ENCODE measurements at places on chromosomes 16 and 17.

DNA sequence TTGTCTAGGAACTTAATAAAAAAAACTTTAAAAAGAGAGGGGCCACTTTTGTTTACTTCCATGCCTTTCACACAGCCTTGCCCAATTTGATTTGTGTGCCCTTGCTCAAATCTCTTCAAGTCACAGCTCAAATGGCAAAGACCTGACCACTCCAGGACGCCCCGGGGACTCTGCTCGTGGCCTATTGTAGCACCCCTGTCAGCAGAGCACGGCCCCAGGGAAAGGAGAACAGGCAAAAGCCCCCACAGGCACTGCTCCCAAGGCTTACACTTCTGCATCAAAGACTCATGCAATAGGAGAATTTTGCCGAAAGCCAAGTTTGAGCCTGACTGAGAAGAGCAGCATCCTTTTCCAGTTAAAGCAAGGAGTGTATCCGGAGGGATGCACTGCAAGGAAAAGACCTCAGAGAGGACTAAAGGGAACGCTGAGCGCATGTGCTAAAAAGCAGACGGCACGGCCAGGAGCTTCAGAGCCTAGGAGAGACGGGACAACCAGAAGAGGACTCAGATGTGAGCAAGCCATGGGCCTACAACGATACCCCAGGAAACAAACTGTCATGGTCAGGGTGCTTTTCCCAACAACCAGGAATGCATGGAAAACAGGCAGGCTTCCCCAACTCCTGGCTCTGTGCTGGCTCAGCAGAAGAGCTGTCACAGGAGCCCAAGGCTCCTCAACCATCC lies 8.2 kb downstream of the CREBBP start:
- no peak for DNase-seq

DNA sequence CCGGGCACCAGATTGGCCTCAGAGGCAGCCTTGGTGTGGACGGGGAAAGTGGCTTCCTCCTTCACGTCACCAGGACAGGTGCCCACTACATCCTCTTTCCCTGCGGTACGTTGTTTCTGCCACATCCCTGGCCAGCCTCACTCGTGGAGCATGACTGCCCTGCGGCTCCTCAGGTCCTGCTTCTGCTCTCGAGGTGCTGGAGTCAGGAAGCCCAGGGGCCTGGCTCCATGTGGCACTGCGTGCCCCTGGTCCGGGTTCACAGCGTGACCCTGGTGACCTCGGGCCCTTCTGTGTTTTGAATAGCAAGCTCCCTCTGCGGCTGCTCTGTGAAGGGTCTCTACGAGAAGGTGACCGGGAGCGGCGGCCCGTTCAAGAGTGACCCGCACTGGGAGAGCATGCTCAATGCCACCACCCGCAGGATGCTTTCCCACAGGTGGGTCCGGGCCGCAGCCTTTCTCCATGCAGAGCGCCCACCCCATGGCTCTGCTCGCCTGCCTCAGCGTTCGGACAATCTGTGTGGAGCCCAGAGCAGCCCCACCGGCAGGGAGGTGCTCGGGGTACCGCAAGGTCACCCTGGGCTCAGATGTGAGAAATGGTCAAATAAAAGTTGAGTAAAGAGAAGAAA lies 13.5 kb downstream of the RGS11 start:
- DNase-seq: no peak

DNA sequence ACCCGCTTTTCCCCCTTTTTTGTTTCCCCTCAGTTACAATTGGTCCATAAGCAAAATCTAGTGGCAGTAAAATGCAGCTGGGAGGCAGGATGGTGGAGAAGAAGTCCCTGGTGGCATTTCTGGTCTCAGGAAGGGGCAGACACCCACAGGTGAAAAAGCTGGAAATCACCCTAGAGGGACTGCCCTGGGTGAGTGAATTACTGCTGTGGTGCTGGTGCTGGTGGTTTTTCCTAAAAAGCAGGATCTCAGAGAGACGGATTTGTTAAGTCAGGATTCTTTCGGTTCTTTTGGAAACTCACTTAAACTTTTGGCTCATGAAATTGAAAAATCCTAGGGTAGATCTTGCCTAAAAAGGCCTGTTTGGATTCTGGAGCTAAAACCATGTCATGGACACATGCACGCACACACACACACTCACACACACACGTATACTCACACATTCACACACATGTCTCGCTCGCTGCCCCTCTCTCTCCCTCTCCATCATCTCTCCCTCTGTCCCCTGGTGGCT lies 65.8 kb downstream of the NKD1 start:
- DNase-seq: no peak

GRCh38 chr17:54426296-54426886 lies 474.3 kb upstream of the TOM1L1 start:
- DNase-seq: no peak

DNA sequence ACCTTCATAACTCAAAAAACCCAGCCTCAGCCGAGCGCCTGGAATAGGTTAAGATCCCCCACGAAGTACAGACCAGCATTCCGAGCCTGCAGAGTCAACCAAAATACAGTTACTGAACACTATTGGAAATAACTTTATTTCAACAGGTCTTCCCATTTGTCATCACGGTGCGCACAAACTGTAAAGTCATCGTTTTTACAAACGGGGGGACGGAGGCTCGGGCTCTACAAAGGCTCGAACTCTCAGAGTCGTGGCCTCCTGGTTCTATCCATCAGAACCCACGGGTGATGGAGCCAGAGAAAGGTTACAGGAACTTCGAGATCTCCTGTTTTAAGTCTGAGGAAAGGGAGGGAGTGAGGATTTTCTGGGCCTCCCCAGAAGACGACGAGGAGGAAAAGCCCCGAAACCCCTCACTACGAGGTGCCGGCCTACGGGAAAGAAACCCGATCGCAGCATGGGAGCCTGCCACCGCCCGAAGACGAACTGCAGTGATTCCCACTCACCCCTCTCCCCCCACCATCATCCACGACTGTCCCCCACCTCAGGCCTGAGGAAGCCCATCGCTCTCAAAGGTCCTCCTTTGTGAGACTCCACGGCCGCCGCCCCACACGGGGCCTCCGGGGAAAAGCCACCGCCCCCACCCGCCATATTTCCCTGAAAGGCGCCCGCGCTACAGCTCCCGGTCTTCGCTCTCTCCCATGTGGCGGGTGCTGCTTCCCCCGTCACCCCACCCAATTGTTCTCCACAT lies 917 bp downstream of the YWHAE start:
- DNase-seq: peak; percentile 63

GRCh38 chr17:82301916-82302567 lies 15.4 kb downstream of the CD7 start:
- no peak for DNase-seq

DNA sequence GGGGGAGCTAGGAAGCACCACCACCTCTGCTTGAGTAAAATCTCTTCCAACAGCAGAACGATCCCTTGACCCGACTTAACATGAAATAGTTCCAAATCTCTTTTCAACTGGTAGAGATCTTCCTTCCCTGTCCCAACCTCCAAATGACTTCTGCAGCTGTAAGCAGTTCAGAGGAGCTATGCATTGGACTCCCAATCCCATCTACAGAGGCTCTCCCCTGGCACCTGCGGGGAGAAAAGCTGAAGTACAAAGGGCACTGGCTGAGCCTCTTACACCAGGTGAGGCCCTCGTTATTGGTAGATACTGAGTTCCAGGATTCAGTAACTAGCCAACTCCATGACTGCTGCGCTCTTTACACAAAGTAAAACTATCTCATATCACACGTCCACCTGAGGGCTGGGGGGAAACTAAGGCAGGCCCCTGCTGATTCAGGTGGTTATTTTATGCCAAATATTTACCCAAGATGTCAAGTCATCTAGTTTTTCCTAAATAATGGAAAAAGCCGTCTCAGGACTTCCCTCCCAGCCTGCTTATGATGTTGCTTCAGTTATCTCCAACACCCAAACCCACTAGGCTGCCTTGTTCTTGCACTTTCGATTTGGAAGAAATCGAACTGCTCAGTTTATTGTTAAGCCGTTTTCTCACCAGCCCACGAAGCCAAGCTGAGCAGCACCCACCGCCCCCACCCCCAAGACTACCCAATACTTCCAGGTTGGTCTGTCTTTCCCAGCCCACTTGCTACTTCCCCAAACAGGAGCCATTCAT lies 3.2 kb downstream of the ACTG1 start:
- no peak for DNase-seq

DNA sequence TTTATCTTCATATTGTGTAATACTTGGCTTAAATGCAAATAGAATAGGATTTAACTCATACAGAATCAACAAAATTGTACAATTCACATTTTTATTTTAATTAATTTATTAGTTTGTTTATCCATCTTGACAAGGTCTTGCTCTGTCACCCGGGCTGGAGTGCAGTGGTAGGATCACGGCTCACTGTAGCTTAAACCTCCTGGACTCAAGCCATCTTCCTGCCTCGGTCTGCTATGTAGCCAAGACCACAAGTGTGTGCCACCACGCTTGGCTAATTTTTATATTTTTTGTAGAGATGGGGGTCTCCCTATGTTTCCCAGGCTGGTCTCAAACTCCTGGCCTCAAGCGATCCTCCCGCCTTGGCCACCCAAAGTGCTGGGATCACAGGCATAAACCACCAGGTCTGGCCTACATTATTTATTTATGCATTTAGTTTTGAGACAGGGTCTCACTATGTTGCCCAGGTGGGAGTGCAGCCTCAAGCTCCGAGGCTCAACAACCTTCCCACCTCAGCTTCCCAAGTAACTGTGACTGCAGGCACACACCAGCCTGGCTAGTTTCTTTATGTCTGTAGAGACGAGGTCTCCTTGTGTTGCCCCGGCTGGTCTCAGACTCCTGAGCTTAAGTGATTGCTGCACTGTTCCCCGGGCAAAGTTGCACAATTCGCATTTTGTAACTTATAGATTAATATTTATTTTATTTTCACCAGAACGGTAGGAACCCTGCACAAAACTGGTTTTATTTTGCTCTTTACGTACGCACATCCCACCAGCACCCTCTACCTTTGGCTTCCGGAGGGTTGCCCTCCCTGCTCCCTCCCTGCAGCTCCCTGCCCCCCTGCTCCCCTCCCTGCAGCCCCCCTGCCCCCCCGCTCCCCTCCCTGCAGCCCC lies 4.9 kb downstream of the DPEP1 start:
- no peak for DNase-seq

GRCh38 chr16:27689711-27690110 lies 139.8 kb downstream of the KATNIP start:
- no peak for DNase-seq

GRCh38 chr17:75703591-75703990 lies 17.7 kb upstream of the ITGB4 start:
- no peak for DNase-seq

DNA sequence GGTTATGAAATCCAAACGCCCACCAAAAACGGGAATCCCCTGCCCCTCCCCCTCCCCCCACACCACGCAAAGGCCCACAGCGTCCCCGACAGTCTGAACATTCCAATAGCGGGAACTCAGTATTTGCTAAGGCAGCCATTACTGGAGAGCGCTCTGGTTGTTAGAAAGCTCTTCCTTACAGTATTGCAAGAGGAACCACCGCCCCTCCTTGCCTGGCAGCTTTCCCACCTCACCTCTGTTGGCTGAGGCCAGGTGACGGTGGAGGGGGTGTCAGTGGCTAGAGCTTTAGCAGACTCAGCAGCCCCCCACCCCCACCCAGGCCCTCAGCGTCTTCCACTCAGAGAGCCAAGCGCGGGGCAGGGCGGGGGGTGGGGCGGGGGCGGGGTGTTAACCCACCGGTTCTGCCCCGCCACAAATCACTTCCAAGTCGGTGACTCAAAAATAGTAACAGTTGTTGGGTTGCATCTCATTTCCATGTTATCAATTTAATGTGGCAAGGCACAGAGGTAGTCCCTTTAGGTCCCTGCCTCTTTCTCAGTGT lies 2.2 kb upstream of the PLEKHH3 start:
- no peak for DNase-seq

DNA sequence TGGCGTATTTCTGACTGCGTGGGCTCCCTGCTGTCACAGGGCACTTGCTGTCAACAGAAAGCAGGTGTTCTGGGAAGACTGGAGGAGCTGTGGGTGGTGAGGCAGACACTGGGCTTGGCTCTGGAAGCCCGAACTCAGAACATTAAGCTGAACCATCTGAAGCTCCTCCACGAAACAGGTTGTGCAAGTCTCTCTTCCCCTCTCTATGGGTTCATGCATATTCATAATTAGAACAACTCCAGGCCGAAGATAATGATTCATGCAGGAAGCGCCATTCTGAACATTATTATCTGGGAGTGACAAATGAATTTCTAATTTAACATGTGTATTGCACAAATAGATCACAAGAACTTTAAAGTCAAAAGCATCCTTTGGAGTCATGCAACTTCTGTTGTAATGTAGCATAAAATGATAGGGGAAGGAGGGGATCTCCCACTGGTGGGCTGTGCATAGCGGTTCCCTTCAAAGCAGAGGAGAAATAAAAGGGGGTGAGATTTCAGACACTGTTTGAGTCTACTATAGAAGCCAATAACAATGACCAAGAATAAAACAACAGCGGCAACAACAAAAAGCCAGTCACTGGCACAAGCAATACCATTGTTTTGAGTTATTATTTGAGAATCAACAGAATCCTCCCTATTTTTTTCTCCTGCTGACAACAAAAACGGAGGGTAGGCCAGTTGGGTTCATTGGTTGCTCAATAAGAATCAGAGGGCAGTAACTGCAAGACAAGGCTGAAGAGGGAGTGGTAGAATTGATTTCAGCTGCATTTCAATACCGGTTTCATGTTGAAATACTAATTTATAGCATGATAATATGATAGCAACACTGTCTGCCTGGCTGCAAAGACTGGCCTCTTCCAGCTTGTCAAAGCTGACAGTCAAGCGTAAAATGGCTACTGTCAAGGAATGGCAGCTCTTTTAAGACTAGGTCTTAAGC lies 407.3 kb downstream of the XYLT1 start:
- no peak for DNase-seq

DNA sequence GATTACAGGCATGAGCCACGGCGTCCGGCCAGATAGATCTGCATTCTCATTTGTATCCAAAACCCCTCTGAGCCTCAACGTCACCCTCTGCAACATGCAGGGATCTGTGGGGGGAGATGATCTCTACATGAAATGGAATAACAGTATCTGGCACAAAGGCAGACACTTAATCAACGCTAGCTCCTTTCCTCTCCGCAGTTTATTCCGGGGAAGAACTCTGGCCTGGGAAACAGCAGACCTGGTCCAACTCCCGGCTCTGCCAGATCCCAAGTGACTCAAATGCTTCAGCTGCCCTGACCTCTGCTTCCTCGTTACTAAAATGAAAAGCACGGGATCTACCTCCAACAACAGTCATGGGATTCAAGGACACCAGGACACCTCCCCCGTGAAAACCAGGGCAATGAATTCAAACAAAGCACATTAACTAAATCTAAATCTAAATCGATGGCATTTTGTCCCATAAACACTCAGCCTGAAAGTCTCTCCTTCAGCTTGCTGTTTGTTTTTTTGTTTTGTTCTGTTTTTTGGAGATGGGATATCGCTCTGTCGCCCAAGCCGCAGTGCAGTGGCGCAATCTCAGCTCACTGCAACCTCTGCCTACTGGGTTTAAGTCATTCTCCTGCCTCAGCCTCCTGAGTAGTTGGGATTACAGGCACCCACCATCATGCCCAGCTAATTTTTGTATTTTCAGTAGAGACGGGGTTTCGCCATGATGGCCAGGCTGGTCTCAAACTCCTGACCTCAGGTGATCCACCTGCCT lies 78.2 kb downstream of the NXN start:
- DNase-seq: no peak

Data from anterior cingulate cortex (tissue), 58 donors.